ENCODE measurements at places on chromosomes 6 and 20.
A peak's percentile ranks its signal among the peaks of the same experiment; 100 is the strongest.

GRCh38 chr6:155194399-155194798 lies 69.4 kb upstream of the CLDN20 start:
- no peak for DNase-seq

DNA sequence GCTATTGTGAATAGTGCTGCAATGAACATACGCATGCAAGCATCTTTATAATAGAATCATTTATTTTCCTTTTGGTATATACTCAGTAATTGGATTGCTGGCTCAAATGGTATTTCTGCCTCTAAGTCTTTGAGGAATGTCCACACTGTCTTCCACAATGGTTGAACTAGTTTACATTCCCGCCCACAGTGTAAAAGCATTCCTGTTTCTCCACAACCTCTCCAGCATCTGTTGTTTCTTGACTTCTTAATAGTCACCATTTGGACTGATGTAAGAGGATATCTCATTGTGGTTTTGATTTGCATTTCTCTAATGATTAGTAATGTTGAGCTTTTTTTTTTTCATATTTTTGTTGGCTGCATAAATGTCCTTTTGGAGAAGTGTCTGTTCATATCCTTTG lies 208.7 kb downstream of the PHF3 start:
- no peak for DNase-seq

DNA sequence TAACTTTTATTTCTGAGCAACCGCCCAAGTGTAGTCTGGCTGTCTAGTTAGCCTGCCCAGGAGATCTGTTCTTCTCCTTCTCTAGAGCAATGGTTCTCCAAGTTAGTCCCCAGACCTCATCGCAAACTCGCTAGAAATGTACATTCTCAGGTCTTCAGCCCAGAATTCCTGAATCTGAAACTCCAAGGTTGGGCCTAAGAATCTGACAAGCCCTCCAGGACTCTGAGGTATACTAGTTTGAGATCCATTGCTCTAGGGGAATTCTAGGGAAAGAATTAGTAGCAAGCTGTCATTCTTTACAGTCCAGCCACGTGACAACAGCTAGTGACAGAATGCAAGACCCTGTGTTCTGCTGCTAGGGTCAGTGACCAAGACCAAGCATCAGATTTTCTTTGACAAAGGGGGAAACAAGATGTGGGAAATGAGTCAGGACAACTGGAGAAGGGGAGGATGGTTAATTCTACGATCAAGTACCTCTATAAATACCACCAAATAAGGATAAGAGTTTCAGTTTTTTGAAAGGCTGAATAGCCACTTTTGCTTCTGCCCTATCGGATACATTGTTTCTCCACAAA lies 5.8 kb downstream of the UBE2V1 start:
- DNase-seq = no peak

DNA sequence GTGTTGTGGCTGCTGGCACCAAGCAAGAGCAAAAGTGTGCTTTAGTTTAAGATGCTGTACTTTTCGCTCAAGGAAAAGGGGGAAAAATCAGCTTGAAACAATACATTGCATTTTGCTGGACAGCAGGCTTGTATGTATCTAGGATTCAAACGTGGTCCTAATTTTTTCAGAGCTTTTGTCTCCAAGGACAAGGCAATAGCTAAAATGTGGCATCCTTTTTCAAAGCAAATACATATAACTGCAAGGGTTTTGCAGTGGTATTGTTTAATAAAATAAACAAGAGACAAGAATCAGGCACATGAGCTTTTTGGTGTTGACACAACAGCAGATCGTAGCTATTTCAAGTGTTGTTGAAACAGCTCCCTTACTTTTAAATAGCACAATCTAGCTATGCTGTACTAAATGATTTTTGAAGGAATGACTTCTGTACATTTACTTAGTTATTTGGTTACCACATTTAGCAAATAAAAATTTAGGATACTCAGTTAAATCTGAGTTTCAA lies 137.0 kb upstream of the HEY2 start:
- no peak for DNase-seq

GRCh38 chr6:9173229-9173628 lies 737.9 kb upstream of the SLC35B3 start:
- no peak for DNase-seq

DNA sequence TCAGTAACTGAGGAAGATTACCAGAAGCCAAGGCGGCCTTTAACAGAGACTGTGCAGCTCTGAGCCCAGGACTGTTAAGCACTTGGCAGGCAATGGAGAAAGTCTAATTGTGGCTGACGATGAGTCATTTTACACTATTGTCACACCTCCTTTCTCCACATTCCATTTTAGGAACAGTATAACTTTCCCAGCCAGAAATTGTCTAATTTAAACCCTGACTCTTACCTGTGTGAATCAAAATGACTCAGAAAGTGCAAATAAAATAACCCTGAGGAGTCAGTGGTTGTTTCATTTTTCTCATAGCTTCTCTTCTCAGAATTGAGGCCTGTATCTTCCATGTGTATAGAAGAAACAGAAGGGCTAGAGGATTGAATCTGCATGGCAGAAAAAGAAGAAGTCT lies 40.0 kb upstream of the OPN5 start:
- DNase-seq = no peak

GRCh38 chr6:154822947-154823558 lies 89.8 kb downstream of the SCAF8 start:
- DNase-seq = no peak

DNA sequence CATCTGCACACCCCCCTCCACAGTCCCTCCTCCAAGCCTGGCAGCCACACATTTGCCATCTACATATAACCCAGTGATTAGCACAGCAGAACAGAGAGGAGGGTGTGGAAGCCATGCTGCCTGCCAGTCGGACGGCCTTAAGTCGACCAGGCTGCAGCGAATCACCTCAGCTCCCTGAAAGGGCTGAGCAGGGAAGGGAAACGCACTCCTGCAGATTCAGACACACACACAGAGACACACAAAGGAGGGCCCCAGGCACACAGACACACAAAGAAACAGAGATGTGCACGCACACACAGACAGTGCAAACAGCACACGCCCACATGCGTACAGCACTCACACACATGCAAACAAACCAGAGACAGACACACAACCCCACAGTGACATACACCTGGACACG lies 11.2 kb upstream of the SIRPA start:
- DNase-seq = no peak

DNA sequence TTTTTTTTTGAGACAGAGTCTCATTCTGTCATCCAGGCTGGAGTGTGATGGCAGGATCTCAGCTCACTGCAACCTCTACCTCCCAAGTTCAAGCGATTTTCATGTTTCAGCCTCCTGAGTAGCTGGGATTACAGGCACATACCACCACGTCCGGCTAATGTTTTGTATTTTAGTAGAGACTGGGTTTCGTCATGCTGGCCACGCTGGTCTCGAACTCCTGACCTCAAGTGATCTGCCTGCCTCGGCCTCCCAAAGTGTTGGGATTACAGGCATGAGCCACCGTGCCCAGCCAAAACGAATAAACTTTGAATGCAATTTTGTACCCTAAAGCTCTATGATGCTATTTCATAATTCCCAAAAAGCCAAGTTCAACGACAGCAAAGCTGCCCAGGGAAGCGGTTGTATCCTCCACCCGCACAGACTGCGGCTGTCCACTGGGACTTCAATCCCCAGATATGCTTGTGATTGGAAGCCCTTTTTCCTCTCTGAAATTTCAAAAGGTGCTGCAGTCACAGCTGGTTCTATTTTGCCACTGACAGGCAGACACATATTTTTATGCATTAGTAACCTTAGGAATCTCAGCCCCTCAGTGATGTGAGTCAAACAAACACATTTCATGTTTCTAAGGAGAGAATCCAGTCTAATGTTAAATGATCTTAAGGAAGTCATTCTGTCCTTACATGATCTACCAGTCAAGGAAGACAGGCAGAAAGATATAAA lies 8.7 kb upstream of the RAMACL start:
- no peak for DNase-seq

DNA sequence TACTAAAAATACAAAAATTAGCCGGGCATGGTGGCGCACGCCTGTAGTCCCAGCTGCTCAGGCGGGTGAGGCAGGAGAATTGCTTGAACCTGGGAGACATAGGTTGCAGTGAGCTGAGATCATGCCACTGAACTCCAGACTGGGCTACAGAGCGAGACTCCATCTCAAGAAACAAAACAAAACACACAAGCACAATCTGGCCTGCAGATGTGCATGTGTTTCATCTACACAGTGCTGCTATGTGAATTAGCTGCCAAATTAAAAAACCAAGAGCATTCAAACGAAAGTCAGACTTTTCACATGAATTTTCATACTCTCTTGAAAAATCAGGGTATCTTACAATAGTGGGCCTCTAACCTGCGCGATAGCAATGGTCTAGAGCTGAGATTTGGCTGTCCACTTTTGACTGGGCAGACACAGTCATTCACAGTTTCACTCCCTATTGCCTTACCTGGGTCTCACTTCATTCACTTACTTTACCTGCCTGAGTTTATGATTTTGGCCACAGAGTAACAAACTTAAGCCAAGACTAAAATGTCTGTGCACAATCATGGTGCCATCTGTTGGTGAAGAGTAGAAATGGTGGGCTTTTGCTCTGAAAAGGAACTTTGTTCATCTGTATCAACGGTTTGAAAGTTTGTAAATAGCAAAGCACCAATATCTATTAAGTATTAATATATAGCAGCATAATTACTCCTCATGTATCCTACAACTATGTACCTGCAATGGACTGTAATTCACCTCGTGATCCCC lies 138.5 kb upstream of the UST start:
- peak; percentile 12 for DNase-seq

- DNase-seq = no peak
Observed at GRCh38 chr6:30260036-30260504, 46.9 kb upstream of the TRIM26 start.

- DNase-seq = no peak
Observed at GRCh38 chr6:71724456-71725125, 161.8 kb upstream of the RIMS1 start.

- DNase-seq = peak; percentile 66
Observed at GRCh38 chr6:62367601-62368000, 81.6 kb upstream of the KHDRBS2 start.

Data from B cell (primary cell).